Cortex of kidney (tissue), 1 donor: ENCODE measurements at places on chromosomes 2 and 18.

DNA sequence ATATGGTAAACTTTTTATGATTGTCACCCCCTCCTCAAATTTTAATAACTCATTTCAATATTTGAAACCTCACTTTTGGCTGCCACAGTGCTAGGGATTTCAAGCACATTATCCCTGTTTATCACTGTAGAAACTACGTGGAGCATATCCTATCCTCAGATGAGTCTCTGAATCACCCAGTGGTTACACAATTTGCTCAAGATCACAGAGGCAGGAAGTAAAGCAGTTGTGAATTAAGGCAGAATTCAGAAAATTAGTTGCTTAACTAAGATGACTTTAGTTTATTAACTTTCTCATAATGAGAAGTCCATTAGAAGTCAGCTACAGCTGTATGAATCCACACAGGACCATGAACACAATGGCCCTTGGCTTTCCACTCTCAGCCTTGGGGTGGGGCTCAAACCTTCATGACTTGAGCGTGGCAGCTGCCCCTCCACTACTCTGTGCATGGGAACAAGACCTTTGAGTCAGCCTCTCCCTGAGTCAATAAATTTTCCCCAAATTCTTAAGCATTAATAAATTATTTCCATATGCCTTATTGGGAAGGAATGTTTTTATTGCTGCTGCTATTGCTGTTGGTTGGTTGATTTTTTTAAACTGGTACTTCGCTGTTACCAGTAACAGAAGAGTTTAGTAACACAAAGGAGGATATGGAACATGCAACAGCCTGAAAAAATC, 369.0 kb downstream of the CBLN2 start:
- no peak for DNase-seq

- no peak for DNase-seq
These were observed 447.4 kb upstream of the PKDCC start for GRCh38 chr2:41600460-41600859.

GRCh38 chr2:171595896-171596295, 73.6 kb downstream of the CYBRD1 start:
- DNase-seq, result no peak

- DNase-seq, result no peak
These were observed 76.4 kb upstream of the UXS1 start for GRCh38 chr2:106270471-106270891.

- no peak for DNase-seq
These were observed 125.8 kb upstream of the EPB41L3 start for GRCh38 chr18:5669585-5669984.

DNA sequence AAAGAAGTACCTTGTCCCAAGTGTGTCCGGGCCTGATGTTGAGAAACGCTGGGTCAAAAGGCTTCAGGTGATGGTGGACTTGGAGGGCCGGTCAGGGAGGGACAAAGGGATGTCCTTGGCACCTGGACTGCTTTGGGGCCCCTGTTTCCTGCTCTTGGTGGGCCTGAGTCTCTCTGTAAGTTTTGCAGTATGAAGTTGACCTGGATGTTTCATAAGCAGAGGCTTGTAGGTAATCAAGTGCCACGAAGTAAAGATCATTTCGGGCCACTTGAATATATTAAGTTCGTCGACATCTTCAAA, 29.4 kb downstream of the ASAP2 start:
- DNase-seq, result no peak

GRCh38 chr2:213220967-213221603, 63.2 kb upstream of the SPAG16 start:
- DNase-seq, result no peak

DNA sequence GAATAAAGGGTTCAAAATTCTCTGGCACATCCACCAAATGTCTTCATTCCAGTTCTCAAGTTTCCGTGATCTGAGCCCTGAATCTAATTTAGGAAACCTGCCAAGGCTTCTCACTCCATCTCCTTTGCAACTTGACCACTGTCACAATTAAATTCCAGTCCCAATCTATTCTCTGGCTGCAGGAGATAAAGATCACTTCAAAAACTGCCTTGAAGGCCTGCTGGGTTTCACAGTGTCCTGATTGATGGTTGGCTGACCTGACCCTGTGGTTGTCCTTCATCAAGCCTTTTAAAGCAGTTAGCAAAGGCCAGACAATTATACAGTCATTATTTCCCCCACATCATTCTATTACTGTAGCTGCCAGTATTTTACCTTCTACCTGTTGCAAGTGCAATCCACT, 60.3 kb upstream of the DNAJC10 start:
- DNase-seq, result no peak

- DNase-seq, result no peak
These were observed 1.8 kb downstream of the SEC11C start for GRCh38 chr18:59141294-59142068.
